ENCODE measurements at places on chromosomes 6 and 20.

DNA sequence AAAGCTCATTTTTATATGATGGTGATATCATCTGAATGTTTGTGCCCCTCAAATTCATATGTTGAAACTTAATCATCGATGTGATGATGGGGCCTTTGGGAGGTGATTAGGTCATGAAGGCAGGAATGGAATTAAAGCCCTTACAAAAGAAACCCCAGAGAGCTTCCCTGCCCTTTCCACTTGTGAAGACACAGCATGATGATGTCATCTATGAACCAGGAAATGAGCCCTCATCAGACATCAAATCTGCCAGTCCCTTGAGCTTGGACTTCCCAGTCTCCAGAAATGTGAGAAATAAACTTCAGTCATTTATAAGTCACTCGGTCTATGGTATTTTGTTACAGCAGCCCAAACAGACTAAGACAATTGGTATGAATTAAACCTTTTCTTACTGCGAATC, 153.1 kb downstream of the MYB start:
- DNase-seq, result peak; percentile 61

- DNase-seq, result no peak
Measured at GRCh38 chr20:63328026-63328700, 33.0 kb downstream of the CHRNA4 start.

DNA sequence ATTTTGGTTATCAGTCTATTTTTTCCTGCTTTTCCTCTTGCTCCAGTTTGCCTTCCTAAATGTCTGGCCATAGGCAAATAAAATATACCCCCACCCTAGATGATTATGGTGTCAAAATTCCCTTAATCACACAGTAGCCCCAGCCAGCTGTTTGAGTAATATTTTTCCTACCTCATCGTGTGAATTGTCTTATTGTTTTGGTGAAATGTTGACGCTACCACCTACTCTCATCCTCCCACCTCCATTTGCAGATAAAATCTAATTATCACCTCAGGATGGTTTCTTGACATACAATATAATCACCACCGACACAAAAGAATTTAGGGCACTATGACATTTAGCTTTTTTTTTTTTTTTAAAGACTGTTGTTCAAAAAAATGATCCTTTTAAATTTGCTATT, 44.1 kb upstream of the FUCA2 start:
- no peak for DNase-seq

DNA sequence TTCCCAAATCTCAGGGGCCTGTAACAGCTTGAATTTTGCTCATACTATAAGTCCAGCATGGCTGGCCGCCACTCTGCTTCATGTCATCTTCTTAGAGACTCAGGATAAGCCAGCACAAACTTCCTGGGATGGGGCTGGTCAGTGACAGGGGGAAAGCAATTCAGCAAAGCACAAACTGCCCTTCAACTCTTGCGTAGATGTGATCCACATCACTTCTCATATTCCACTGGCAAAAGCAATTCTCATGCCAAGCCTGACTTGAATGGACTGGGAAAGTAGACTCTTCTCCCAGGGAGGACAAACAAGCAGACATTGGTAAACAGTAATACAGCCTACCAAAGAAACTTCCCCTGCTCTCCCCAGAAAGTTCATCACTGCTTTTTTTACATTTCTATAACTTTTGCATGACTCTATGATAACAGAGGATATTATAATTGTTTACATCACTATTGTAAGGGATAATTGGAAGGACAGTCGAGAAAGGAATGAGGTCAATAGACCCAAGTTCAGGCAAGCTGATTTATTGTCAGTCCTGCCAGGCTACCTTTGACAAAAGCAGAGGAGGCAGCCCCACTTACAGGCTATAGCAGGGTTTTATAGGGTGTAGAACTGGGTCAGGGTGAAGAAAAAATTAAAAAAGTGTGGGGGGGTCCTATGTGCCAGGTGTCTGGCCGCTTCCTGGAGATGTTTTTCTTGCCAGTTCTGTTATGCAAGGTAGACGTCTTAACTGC, 37.4 kb downstream of the RBM24 start:
- DNase-seq, result no peak

DNA sequence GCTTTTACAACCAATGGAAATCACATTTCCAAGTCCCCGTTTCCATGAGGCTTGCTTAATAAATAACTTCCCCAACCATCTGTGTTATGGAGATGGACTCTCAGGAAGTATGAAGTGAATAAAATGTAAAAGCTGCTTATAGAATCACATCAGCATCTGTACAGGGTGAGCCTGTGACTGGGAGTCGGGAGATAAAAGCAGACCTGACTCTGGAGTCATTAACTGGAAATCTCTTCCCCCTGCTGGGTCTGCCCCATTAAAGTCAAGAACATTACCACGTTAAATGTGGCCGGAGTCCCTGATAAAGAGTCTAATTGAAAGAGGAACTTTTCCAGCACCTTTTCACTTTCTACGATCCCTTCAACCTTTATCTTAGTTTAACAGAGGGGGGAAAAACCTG, 368.5 kb downstream of the DOK5 start:
- no peak for DNase-seq

- no peak for DNase-seq
Measured at GRCh38 chr20:15561707-15562404, 1011.4 kb downstream of the KIF16B start.

DNA sequence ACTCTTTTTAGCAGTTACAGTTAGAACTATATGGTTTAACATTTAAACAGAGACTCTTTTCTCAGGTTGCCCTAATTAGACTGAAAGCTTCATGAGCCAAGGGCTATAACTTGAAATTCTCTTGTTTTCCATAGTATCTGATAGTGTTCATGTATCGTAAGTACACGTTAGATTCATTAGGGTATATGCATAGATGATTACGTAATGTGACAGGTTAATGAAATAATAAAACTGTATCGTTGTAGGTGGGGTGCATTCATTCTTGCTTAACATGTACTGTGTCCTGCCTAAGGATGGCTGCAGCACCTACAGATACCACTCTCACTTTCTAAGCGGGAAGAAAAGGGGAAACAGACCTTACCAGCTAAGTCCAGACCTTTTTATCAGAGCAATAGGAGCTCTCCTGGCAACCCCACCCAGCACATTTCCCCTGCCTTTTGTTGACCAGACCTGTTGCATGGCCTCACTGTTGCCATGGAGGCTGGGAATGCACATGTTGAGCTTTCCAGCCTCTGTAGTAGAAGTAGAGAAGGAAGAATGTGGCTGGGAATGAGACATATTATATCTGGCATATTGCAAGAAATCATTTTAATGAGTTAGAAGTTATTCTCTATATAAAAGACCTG, 83.0 kb downstream of the MAP3K4 start:
- no peak for DNase-seq

GRCh38 chr6:106555767-106556166, 73.5 kb downstream of the RTN4IP1 start:
- no peak for DNase-seq

DNA sequence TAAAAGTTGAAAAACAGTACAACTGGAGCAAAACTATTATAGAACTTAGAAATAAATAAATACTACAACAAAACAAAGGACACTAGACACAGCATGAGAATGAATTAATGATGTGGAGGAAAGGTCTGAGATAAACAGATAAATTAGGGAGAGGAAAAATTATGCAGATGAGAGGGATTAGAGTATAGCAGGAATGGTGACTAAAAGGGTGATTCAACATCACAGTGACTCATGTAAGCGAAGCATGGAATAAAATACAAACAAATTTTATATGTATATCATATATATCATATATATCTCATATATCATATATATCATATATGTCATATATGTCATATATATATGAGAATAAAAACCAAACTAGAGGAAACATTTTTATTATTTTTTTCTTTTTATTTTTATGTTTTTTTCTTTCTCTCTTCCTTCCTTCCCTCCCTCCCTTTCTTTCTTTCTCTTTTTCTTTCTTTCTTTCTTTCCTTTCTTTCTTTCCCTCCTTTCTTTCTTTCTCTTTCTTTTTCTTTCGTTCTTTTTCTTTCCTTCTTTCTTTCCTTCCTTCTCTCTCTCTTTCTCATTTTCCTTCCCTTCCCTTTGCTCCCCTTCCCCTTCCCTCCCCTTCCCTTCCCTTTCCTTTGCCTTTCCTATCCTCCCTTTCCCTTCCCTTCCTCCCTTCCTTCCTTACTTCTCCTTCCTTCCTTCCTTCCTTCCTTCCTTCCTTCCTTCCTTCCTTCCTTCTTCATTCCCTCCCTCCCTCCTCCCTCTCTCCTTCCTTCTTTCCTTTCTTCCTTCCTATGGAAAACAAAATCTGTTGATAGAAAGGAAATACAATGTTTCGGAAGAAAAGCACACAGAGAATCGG, 1014.6 kb downstream of the GRIK2 start:
- DNase-seq, result no peak

DNA sequence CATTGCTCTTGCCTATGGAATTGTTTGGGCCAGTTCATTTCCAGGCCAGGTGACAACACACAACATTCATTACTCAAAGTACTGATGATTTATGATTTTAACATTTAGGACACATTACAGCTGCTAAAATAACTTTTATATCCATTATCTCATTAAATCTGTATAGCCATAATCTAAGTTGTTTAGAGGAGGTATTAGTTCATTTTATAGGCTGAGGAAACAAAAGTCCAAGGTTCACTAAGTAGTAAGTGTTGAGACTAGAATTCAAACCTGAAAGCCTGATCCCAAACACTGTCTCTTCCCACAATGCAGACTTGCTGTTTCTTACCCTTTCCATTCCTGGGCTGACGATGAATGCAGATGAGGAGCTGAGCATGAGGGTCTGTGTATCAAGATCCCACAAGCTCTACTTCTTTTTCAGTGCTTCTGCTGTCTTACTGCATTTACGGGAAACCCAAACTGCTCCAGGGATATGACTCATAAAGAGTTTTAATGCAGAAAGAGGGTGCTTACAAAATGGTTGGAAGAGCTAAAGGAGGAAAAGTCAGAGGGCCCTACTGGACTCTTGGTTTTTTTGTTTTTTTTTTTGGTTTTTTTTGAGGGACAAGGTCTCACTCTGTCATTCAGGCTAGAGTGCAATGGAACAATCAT, 17.9 kb downstream of the TENT5A start:
- no peak for DNase-seq

GRCh38 chr20:60240986-60241385, 282.8 kb downstream of the CDH26 start:
- no peak for DNase-seq

DNA sequence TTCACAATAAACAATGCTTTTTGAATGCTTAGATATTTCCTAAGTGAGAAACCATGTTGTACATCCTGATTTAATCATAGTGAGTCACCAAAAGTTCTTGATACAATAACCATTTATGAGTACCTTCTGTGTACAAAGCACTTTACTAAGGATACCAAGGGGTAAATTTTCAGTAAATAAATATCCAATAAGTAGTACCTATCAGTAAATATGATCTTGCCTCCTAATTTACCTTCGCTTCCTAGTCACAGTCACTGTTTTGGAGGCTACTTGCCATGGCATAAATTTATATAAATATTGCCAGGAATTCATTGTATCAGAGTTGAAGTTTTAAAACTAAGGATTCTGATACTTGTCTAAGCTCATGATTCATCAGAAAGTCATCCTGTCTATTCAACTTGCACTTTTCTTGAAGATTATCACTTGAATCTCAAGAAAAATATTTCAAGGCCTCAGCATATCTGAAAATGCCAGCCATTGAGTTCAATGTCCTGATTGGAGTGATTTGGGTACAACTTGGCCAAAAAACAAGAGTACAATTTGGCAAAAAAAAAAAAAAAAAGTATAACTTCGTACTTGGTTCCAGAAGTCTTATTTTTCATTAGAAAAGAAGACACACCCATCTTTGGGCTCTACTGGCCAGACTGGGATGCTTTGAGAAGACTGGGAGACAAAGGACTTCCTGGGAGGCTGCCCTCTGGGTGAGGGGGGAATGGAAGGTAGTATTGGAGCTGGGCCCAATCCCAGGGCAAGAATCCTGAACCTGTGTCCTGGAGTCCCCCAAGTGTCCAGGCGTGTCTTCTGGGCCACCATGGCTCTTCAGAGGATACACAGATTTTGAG, 32.8 kb downstream of the RAB22A start:
- peak; percentile 67 for DNase-seq

GRCh38 chr20:34037121-34037520, 43.4 kb downstream of the RALY start:
- no peak for DNase-seq

- no peak for DNase-seq
Measured at GRCh38 chr20:17559338-17559737, 10.5 kb upstream of the DSTN start.

DNA sequence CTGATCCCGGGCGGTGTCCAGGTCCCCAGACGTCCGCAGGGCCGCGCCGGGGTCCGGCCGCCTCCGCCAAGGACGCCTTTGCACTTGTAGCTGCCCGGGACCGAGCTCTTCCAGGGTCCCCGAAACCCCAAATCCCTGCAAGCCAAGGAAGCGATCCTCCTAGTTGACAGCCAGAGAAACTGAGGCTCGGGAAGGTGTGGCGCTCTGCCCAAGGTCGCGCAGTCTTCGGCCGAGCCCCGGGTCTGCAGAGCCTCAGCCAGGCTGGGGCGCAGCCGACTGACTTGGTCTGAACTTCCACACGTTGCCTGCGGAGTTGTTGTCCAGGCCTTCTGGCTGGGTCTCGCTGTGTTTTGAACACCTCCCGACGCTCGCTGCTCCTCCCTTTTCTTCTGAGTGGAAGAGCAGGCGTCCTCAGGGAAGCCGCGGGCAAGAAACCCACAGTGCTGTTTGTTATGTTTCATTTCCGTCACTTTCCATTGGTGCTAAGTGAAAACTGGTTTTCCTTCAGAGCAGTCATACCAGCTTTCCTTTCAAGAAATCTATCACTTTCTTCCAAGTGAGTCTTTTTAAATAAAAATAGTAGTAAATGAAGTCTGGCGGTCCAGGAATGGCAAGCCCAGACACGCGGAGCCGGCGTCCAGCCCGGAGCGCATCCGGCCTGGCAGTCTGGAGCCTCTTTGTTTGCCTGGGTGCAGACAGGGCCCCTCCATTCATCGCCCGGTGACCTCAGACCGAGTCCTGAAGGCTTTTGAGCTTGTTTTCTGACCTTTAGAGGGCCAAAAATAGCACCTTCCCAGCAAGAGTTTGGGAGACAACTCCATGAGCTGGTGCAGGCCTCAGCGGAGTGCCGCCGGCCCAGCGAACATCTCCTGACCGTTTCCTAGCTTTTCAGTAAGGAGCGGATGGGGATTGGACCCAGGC, 698 bp downstream of the FAM210B start:
- peak; percentile 73 for DNase-seq

DNA sequence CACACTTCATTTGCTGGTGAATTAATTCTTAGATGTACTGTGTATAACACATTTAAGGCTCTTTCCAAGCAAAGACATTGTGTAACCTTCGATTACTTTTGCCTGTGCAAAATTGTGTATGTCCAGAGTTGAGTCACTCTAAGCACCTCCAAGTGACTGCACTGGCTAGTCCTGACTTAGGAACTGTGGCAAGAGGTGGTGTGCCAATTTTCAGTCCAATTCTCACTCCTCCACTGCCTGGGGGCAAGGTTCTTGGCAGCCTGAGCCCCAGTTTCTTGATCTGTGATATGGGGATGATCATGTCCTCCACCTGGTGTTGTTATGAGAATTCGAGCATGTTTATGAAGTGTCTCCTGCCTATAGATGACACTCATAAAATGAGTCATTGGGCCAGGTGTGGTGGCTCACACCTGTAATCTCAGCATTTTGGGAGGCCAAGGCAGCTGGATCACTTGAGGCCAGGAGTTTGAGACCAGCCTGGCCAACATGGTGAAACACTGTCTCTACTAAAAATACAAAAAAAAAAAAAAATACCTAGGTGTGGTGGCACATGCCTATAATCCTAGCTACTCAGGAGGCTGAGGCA, 105.3 kb upstream of the CDYL start:
- no peak for DNase-seq

All from kidney tubule cell (primary cell).